ENCODE measurements at places on chromosomes 16 and 17. TPM values are rescaled to one million over a fixed set of nuclear protein-coding genes. Genes with fewer than 3 reads are reported as not detected.

The NPIPA7 gene
- total RNA-seq = 4.0 TPM

The TBC1D3G gene
- total RNA-seq = not detected

GRCh38 chr16:86198206-86199118 lies 299.5 kb downstream of the IRF8 start:
- DNase-seq = no peak

- DNase-seq = no peak
Observed at GRCh38 chr17:31390748-31391495, 553 bp upstream of the RAB11FIP4 start.

DNA sequence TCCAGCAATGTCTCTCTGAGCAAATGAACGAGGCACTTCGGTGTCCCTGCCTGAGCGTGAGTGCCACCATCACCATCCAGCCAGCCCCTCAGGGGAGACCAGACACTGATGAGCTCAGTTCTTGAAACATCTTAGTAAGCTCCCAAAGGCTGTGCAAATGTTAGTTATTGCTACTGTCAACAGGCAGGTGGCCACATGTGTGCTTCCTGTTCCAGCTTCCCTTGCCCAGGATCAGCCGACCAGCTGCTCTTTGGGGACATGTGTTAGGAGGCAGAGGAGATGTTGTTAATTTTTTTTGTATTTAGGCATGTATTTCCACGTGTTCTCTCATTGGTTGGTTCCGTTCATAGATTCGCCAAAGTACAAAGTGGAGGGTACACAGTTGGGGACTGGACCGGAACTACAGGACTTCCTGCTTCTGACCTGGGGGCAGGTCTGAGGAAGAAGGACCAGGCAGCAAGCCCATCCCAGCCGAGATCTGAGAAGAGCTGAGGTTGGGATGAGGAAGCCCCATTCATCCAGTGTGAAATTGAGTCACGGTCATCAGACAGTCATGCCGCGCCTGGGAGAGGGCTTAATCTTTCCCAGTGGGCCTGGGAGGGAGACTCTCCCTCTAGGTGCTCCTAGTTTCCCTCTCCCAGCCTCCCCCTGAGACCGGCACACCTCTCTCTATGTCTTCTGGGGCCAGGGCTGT lies 3.8 kb downstream of the TTYH2 start:
- no peak for DNase-seq

The TPSG1 gene
- total RNA-seq = not detected

GRCh38 chr17:32015245-32016013 lies 8.2 kb downstream of the LRRC37B start:
- DNase-seq = no peak

The NPIPB6 gene
- total RNA-seq = 1.9 TPM

DNA sequence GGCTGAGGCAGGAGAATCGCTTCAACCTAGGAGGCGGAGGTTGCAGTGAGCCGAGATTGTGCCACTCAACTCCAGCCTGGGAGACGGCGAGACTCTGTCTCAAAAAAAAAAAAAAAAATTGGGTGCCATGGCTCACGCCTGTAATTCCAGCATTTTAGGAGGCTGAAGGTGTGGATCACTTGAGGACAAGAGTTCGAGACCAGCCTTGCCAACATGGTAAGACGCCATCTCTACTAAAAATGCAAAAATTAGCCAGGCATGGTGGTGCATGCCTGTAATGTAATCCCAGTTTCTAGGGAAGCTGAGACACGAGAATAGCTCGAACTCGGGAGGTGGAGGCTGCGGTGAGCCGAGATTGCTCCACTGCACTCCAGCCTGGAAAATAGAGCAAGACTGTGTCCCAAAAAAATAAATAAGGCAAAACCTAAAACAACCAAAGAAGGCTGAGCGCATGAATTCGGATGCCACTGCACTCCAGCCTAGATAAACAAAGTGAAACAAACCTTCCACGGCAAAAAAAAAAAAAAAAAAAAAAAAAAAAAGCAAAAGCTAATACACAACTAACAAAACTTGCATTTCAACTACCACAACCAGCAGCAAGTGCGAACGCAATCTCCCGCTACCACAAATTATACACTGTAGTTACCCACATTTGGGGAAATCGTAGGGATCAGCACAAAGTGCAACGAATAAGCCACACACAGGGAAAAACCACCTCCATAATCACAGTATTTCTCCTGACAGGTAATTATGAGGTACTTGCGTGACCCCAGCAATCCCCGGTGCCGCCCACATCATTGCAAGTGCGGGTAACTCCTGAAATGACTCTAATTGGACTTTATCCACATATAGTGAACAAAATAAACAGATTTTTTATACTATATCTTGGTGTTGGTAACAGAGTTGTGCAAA lies 25.6 kb downstream of the TEX14 start:
- no peak for DNase-seq

The CA7 gene
- not detected for total RNA-seq

- DNase-seq = peak; percentile 50
Observed at GRCh38 chr17:60743799-60744198, 66.1 kb downstream of the BCAS3 start.

The KRTAP1-3 gene
- total RNA-seq = 12.2 TPM

DNA sequence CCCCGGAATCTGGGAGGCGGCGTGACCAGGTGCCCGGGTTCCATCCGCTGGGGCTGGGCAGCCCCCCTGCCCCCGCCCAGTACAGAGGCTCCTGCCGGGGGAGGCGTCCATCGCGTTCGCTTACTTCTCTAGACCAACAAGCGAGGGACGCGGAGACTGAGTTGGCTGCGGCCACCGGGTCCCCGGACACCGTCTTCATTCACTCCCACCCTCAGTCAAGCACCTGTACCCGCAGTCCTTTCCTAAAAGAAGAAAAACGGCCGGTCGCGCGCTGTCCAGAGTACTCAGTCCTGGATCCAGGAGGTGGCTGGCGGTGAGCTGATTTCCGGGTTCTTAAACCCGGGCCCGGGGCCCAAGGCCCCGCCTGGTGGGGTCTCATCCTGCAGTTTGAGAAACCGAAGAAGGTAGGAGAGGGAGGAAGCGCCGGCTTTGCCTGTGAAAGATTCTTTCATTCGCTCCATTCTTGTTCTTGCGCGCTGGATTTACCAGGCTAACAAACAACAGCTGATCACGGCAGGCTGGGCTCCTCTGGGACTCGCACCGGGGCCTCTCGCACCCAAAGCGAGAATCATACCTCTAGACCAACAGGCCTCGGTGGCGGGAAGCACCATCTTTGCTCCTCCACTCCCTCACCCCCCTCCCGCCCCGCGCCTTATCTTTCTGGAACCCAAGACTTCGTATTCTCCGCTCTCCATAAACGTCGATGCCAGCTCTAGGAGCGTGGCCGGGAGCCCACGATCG lies 17.4 kb upstream of the OR1F1 start:
- no peak for DNase-seq

- DNase-seq = no peak
Observed at GRCh38 chr17:8149419-8150193, 2.6 kb downstream of the PER1 start.

GRCh38 chr17:43169561-43170139 lies 1.4 kb upstream of the NBR1 start:
- DNase-seq = peak; percentile 67

DNA sequence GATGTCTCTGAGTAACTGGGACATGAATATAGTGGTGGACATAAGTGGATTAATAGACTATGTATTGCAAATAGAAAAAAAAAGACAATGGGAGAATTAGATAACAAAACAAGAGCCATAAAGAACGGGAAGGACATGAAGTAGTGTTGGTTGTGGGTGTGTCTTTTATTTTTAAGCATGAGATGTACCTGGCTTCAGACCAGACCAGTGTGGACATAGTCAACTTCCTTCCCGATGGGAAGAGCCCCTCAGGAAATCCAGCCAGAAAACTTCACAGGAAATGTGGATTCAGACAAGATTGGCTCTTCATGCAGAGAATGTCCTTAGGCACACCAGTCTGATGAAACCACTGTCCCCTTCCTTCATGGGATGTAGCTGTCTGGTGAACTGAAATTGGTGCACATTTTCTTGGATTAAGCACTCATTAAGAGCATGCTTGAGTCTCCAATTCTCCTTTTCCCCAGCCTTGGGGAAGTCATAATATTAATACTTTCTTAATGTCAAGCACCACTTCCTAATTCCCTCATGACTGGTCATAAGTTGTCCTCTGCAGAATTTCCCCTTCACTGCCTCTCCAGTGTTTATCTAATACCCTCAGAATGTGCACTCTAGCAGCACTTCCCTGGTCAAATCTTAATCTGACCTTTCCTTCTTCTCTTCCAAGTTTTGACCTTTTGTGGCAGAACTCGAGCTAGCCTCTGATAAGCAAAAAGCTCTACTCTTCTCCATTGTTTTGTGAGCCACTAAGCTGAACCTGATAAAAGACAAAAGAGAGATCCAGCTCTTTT lies 350.6 kb upstream of the MAF start:
- no peak for DNase-seq

- no peak for DNase-seq
Observed at GRCh38 chr17:30808785-30809286, 15.7 kb downstream of the CRLF3 start.

- DNase-seq = no peak
Observed at GRCh38 chr16:11757671-11758545, 15.3 kb upstream of the TXNDC11 start.

The HS3ST3A1 gene
- 1.9 TPM for total RNA-seq

DNA sequence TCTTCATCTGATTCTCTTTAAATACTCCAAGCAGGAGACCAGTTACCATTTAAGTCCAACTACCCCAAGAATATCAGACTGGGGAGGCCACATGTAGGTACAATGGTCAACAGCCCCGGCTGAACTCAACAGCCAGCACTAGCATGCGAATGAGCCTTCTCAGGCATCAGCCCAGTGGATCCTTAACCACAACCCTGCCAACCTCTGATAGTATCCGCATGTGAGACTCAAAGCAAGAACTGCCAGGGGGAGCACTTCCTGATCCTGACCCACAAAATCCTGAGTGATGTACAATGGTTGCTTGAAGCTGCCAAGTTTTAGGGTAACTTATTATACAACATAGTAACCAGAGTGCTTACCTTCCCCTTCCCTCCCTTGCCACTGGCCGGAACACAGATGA lies 4.0 kb downstream of the PYY start:
- no peak for DNase-seq

The CHD9NB gene
- total RNA-seq = 3.6 TPM
